ENCODE measurements at places on chromosomes 11 and 22.

DNA sequence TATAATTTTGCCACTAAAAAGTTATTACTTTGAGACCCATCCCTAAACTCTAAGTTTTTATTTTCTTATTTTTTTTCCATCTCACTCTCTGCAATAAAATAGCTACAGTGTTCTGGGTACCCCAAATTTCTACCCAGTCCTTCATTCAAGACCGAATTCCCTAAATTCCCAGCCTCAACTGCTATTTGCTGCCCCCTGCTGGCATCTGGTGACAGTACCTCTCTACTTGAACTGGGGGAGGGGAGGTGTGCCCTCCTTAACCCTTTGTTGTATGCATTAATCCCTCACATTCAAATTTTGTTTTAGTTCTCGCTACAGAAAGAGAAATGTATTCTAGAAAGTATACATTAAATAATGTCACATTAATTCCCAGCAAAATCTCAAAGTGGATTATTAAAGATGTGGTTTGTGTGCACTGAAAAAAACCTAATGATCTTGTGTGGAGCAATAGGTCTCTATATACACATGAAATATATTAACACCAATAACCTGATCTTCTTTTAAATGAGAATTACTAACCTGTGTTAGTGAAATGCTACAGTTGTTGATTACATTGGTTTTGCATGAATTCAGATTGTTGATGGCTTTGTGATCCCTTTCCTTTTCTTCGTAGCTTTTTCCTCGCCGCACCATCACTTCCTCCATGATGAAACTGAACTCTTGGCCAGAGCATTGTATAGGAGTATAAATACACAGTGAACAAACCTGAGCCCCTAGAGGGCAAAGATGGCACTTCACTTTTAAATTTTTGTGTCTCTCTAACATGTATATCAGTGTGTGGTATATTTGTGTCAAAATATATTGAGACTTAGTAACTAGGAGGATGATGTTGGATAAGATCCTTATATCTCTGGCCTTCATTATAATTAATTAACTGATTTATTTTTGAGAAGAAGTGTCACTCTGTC, 590.0 kb downstream of the METTL15 start:
- peak; percentile 59 for DNase-seq

DNA sequence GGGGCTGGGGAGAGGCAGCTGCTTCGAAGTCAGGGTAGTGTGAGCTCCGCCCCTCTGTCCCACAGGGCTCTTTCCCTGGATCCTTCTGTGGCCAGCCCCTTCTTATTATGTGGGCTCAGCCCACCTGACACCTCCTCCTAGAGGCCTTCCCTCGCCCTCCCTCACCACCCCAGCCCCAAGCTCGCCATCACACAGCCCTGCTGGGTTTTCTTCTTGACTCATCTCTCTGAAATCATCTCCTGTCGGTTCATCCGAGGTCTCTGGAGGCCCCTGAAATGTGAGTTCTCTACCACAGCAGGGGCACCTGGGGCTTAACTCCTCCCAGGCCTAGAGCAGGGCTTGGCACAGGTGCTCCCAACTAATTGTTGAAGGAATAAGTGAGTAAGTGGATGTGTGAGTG, 65.2 kb downstream of the CACNA1I start:
- DNase-seq, result no peak

GRCh38 chr11:13929395-13929891, 33.1 kb upstream of the SPON1 start:
- no peak for DNase-seq

DNA sequence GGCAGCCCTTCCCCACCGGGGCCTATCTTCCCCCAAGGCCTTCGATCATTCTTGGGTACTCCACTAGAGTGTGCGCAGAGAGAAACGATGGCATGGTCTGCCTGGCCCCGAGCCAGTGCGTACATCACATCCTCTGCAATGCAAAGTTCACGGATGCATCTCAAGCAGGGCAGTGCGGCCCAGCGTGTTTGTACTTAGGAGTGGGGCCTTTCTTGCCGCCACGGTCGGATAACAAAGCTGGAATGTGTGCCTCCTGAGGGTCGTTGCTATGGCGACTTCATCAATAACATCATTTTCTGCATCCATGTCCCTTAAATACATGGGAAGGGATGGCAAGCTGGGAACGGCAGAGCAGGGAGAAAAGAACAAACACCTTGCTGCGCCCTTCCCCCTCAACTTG, 73.9 kb downstream of the SCUBE1 start:
- DNase-seq, result no peak

- no peak for DNase-seq
Measured at GRCh38 chr22:39364714-39365491, 15.1 kb downstream of the SYNGR1 start.

GRCh38 chr11:40328890-40329614, 1130.4 kb downstream of the LRRC4C start:
- no peak for DNase-seq

DNA sequence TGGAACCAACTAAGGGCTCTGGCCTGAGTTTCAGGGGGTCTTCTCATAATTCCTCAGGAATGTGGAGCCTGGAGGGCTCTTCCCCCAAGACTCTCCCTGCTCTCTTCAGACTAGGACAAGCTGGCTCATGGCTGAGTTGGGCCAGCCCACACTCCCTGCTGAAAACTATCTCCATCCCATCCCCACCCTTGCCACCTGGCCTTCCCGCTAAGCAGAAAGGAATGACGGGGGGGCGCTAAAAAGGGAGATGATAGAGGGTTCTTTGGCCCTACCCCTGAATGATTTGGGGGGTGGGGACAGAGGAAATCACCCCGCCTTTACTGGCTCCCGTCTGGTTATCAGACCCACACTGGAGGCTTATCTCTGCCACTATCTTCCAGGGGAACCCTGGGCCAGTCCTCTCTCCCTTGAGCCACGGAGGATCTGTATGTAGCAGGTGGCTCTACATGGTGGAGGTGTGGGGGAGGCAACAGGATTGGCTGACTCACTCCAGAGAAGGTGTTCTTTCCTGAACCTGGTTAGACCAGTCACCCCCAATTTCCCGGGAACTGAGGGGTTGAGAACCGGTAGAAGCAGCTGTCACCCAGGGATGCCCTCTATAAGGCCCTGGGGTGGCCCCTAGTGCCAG, 5.7 kb downstream of the SMTN start:
- no peak for DNase-seq

- DNase-seq, result no peak
Measured at GRCh38 chr22:28943501-28943879, 60.1 kb downstream of the ZNRF3 start.

DNA sequence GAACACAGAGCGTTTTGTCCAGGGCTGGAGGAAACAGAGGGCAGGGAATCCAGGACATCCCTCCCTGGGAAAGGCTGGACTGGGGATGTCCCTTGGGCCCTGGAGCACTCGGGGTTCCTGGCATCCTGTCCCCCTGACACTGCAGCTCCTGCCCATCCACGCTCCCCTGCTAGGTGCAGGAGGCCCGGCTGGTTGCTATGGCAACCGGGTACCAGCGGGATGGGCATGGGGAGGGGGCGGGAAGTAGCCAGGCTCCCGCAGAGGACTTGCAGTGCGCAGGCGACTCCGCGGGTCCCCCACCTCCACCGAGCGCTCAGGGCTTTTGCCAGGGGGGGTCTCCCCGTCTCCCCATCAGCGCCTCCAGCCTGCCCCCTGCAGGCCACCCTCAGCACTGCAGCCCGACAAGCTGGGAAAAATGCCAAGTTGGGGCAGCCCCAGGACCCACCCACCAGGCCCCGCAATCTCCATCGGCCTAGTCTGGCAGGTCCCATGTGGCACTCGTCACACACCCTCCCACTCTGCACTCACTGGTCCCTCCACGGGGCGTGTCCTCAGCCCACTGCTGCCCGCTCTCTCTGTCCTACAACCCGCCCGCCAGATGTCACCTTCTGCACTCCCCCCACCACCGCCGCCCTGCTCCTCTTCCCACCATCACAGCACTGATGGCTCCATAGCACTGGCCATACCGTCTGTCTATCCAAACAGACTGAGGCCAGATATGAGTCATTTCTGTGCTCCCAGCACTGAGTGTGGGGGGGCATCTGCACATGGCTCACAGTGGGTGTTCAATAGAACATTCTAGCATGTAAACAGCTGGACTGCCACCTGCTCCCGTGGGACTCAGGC, 31.5 kb downstream of the KIAA0930 start:
- peak; percentile 61 for DNase-seq

DNA sequence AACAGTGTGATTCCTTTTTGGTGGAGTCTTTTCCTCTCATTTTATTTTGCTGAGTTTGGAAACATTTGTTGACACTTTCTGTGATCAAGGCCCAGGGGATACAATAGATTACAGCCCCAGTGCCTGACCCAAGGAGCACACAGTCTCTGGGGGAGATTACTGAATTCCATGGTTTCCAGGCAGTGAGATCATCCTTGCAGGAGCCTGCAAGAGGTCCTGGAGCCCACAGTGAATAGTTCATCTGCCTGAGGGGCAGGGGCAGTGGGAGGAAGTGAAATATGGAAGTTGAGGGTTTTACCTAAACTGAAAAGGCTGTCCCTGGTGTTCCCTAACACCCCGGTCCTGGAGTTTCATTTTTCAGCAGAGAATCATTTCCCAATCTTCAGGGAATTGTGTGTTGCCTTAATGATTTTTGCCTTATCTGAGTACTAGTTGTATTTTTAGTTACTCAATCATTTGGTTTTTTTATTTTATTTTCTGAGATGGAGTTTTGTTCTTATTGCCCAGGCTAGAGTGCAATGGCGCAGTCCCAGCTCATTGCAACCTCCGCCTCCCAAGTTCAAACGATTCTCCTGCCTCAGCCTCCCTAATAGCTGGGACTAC, 7.7 kb downstream of the CCS start:
- DNase-seq, result no peak

DNA sequence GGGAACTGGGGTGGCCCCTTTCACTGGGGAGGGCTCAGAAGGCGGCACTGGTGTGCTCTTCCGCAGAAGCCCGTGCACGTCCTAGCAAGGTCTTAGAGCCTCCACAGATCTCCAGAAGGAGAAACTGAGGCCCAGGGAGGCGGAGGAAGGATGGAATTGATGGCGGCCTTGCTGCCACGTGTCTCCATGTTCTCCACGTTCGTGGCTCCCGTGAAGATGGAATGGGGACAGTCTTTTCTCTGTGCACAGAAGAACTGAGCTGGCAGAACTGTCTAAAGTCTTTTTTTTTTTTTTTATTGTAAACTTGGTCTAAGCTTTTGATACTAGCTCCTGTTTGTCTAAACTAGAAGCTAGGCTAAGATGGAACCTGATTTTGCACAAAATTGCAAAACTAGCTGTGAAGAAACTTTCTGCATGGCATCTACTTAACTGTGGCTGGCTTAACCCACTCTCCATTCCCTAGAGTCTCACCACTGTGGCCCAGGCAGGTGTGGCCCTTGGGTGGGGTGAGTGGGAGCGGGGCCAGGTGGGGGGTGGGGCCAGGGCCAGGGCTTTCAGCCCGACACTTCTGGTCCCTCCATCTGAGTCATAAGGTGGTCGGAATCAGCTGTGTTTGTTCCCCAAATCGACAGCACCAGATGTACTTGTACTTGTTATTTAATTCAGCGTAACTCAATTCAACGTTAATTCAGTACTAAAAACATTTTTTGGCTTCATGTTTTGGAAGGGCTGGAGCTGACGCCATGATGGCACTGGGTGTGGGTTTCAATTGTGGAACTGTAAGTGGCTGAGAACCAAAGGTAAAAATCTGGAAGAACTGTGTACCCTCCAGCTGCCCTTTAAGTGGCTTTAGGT, 120.7 kb downstream of the MPPED1 start:
- no peak for DNase-seq

DNA sequence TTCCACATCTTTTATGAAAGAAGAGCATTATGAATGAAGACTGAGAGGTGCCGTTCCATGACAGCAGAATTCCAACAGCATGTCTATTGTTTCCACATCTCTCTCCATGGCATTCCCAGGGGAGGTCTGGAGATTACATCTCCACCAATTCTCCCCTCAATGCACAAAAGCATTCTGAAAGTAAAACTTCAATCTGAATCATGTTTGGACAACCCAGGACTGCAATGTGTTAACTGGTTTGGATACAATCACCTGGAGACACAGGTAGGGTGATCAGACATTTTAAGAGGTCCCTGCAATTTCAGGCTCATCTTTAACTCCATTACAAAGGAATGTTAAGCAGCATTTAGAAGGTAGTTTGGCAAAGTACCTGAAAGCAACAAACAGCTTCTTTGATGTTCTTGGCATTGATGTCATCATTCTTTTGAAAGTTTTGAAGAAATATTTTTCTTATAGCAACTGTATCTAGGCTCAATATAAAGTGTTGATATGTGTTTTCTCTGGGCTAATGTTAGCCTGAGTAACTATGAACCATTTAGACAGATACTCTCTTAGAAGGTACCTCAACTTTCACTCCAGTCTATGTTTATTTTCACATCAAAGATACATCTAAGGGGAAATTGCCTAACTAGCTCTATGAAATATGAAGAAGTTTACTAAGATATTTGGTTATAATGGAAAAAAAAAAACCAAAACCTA, 181.4 kb upstream of the MTMR2 start:
- no peak for DNase-seq

DNA sequence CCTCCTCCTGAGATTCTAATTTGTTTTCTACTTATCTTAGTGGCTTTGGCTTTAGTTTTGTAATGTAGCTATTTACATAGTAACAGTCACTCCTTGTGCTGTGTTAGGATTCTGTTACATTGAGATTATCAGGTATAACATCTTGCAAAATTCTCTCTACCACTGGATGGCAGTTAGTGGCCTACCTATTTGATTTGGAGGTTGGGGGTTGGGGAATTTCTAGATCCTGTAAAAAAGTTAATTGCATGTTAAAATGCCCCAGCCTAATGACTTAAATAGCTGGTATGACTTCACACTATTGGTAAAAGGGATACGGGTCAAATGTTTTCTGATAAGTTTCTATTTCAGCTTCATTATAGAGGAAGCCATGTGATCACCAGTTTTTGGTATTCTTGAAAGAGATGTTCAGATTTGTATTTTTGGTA, 2.8 kb downstream of the GRK3 start:
- no peak for DNase-seq

GRCh38 chr11:43830928-43831440, 49.6 kb upstream of the ALKBH3 start:
- DNase-seq, result peak; percentile 81

DNA sequence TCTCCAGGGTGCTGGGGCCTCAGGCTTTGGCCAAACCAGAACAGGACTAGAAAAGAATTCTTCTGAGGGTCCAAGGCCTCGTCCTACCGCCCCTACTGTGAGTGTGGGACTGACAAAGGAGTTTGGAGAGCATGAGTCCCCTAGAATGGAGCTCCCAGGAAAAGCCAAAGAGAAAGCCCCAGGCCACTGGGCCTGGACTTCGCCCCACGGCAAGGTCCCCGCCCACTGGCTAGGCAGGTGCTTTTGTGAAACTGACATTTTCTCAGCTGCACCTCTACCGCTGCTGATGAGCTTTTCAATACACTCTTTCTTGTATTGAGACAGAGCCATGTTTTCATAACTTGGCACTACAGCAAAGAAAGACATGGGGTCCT, 9.7 kb upstream of the FGF3 start:
- DNase-seq, result no peak

- DNase-seq, result no peak
Measured at GRCh38 chr22:33167998-33168790, 110.0 kb upstream of the SYN3 start.

Data from activated CD4-positive, alpha-beta T cell treated with anti-CD3 and anti-CD28 coated beads for 36 hours (primary cell).